EH (cell line): ENCODE measurements at places on chromosomes 11 and 22.

GRCh38 chr22:50007057-50007511 is 5.5 kb downstream of the IL17REL start:
- no peak for DNase-seq

DNA sequence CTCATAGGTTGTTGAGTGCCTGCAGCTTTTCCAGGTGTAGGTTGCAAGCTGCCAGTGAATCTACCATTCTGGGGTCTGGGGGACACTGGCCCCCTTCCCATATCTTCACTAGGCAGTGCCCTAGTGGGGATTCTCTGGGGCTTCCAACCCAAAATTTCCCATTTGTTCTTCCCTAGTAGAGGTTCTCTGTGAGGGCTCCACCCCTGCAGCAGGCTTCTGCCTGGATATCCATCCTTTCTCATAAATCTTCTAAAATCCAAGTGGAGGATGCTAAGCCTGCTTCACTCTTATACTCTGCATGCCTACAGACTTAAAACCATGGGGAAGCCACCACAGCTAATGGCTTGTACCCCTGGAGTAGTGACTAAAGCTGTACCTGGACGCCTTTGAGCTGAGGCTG is 33.4 kb downstream of the ANO3 start:
- DNase-seq = no peak

GRCh38 chr11:119673052-119673758 is 55.8 kb downstream of the NECTIN1 start:
- no peak for DNase-seq

DNA sequence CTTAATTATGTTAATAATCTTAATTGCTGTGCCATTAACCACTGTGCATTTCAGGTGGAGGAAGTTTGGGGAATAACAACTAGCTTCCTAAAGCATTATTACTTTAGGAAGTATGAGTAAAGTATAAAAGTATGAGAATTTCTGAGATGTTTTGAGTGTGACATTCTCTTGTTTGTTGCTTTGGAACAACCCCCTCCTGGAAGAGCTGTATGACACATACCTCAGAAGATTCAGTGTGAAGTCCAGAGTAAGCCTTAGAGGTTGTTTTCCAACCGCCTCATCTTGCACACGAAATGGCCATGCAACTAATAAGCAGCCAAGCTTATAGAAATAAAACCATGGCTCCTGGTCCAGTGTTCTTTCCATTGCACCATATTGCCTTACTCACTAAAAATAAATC is 21.7 kb downstream of the CCDC81 start:
- peak; percentile 90 for DNase-seq
